ENCODE measurements at places on chromosomes 11 and 22. TPM values are rescaled to one million over a fixed set of nuclear protein-coding genes. Genes with fewer than 3 reads are reported as not detected.

CREBZF gene
- total RNA-seq = 10.0 TPM

CYB5R2 gene
- total RNA-seq = 2.4 TPM

GCAT gene
- total RNA-seq = 32.9 TPM

OR52N2 gene
- total RNA-seq = not detected

BEST1 gene
- not detected for total RNA-seq

DUSP8 gene
- total RNA-seq = 8.9 TPM

SMIM35 gene
- total RNA-seq = 0.12 TPM

OR4D5 gene
- total RNA-seq = not detected

SLC22A25 gene
- not detected for total RNA-seq

DBX1 gene
- total RNA-seq = not detected

OR8D4 gene
- not detected for total RNA-seq

PLAAT5 gene
- total RNA-seq = not detected

SLC5A4 gene
- total RNA-seq = 2.7 TPM

TRIM51 gene
- total RNA-seq = not detected

IL17REL gene
- total RNA-seq = not detected

SAA4 gene
- not detected for total RNA-seq

HTR3A gene
- not detected for total RNA-seq

LARGE2 gene
- total RNA-seq = not detected

C11orf24 gene
- total RNA-seq = 27.2 TPM

SCO2 gene
- total RNA-seq = 2.6 TPM

TRIM48 gene
- not detected for total RNA-seq

COA4 gene
- 63.8 TPM for total RNA-seq

SYT9 gene
- 0.10 TPM for total RNA-seq

MMP11 gene
- 17.9 TPM for total RNA-seq

OR8B12 gene
- not detected for total RNA-seq

ESRRA gene
- total RNA-seq = 47.2 TPM

SCUBE2 gene
- total RNA-seq = 0.76 TPM

CCDC188 gene
- 17.3 TPM for total RNA-seq

OR8H3 gene
- not detected for total RNA-seq

CRYBB2 gene
- total RNA-seq = 1.1 TPM

RASSF7 gene
- total RNA-seq = 24.2 TPM

POU2AF3 gene
- total RNA-seq = not detected

PRG3 gene
- not detected for total RNA-seq

PHETA2 gene
- 18.9 TPM for total RNA-seq

FERMT3 gene
- 38.9 TPM for total RNA-seq

APOBEC3H gene
- not detected for total RNA-seq

MPZL3 gene
- total RNA-seq = 4.7 TPM

PRODH gene
- 1.0 TPM for total RNA-seq

TRPC6 gene
- 1.2 TPM for total RNA-seq

Data from glomerular endothelial cell (primary cell).